ENCODE measurements at places on chromosomes 6 and 20. TPM values are rescaled to one million over a fixed set of nuclear protein-coding genes. Genes with fewer than 3 reads are reported as not detected.

GRCh38 chr6:74249658-74250057, 553.7 kb downstream of the CD109 start:
- DNase-seq, result no peak

Gene ZBP1
- 0.10 TPM for total RNA-seq

GRCh38 chr6:36319436-36319762, 17.3 kb downstream of the BNIP5 start:
- no peak for DNase-seq

Gene PEX3
- total RNA-seq, result 19.8 TPM

Gene BMP5
- 13.5 TPM for total RNA-seq

All from tongue (tissue), 3 donors.